ENCODE measurements at places on chromosomes 3 and 15.

DNA sequence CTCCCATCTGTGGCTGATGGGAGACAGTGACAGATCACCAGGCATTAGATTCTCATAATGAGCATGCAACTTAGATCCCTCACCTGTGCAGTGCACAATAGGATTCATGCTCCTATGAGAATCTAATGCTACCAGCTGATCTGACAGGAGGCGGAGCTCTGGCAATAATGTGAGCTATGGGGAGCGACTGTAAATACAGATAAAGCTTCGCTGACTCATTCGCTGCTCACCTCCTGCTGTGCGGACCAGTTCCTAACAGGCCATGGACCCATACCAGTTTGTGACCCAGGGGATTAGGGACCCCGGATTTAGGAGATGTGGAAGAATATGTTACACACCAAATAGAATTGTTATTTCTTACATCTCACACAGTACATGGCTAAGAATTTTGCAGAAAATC is 6.7 kb downstream of the ARGFX start:
- no peak for DNase-seq

GRCh38 chr3:9730657-9731205 is 804 bp upstream of the BRPF1 start:
- DNase-seq = no peak

DNA sequence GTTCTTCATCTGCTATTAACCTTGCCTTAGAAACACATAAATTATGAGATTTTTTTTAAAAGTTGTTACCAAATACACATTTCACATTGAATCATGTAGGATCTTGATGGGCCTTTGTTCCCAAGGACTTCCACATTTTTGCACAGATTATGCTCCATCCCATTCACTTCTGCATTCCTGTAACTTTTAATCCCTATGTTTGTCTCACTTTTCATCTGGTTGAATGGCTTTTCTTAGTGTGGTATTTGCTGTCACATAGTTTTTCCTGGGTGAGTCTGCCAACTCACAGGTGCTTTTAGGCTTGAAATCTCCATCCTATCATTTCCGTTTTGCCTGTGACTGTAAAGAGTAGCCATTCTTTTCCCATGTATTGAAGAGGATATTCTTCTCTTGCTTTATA is 297.2 kb upstream of the TPRG1 start:
- no peak for DNase-seq

DNA sequence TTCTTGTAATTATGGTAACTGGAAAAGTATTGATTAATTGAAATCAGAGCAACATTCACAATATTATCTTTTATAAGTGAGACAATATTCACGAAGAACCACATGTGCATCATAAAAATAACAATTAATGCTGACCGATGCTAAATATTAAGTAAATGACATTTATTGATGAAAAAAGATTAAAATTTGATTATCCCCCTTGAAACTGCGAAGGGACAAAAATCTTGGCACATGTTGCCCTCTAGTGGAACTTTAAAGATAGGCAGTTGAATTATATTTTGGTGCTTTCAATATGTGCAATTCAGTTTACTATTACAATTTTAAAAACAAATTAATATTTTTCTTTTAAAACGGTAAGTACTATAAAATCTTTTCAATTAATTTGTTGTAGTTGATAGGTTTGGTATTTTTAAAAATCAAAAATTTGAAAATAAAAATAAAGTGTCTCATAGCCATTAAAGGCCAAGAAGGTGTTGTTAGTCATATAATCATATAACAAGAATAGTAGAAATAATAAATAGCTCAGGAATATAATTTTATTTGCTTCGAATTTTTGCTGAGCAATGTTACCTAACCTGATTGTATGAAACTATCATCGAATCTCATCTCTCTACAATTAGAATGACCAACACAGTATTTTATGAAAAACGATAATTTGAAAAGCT is 270.2 kb downstream of the ROBO1 start:
- DNase-seq = no peak

DNA sequence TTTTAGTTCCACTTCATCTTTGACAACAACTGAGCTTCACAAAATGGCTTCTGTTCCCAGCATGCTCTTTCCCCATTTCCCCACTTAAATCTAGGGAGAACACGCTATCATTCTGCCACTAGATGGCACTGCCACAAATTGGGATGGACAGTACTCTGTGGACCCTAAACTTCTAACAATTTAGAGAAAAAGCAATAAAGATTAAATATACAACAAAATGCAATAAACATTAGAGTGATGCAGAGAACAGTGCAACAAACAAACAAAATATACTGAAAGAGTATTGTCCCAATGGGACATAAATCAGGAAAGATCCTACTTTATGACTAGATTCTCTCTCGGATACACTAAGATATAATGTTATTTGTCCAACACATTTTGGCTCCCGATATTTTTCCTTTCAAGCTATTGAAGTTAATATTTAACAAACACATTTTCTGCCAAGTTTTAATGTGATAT is 169.7 kb upstream of the TMCO5A start:
- no peak for DNase-seq

DNA sequence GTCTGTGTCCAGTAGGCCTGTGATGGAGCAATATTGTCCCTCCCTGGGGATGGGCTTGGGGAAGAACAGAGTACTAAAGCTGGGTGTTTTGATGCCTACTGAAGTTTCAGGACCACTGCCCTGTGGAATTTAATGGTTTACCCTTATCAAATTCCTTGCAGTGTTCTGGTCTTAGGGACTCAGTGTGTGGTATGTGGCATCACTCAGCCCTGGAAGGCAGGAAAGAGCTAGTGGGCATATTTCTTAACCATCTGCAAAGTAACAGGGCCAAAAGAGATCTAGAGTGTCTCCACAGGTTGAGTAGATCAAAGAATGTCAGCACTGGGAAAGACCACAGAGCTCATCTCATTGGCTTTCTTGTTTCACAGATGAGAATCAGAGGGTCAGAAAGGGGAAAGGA is 11.8 kb upstream of the SCN10A start:
- no peak for DNase-seq

DNA sequence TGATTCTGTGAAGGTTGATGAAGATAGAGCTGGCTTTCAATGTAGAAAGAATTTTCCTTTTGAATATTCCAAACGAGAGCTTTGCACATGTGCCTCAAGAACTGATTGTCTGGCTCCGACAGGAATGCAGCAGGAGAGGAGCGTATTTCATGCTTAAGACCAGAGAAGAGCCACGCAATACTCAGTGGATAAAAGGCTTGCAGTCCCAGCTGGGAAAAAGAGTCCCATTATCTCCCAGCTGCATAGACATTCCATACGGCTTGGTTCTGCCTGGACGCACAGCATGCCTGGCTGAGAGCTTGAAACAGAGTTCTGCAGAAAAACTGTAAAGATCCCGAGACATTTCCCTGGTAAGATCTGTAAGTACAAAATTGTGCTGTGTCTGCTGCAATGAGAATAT is at the start of gene CNTN6:
Gene CNTN6, plus strand, starts transcription at position 254 of the 400 bp plus-strand sequence. CDS start 54,985 bp downstream, outside the sequence.
- DNase-seq = no peak

GRCh38 chr3:15531346-15531745 is 9.8 kb upstream of the COLQ start:
- DNase-seq = no peak

DNA sequence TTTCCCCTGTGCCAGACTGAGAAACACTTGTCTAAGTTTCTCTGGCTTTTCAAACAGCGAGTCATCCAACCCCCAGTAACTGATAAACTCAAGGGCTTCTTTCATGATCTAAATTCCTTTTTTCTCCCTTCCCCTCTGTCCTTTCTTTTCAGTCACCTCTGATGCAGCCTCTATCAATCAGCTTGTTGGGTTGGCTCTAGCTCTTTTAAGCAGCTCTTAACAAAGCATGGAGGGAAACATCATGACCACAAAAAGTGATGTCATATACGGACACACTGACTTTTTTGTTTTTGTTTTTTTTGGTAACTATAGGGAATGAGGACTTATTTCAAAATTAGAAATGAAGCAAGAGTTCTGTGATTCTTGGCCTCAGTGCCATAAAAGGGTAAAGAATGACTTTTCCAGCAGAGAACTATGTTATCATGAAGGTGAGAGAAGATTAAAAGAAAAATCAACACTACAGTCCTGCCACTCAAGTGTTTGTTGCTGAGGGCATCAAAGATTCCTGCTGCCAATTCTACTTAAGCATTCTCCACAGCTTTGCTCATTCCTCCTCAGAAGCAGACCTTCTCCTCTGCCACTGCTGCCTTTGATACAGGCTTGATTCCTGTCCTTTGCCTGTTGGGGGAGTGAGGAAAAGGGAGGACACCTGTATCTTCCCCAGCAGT is 457.0 kb upstream of the ONECUT1 start:
- DNase-seq = no peak

DNA sequence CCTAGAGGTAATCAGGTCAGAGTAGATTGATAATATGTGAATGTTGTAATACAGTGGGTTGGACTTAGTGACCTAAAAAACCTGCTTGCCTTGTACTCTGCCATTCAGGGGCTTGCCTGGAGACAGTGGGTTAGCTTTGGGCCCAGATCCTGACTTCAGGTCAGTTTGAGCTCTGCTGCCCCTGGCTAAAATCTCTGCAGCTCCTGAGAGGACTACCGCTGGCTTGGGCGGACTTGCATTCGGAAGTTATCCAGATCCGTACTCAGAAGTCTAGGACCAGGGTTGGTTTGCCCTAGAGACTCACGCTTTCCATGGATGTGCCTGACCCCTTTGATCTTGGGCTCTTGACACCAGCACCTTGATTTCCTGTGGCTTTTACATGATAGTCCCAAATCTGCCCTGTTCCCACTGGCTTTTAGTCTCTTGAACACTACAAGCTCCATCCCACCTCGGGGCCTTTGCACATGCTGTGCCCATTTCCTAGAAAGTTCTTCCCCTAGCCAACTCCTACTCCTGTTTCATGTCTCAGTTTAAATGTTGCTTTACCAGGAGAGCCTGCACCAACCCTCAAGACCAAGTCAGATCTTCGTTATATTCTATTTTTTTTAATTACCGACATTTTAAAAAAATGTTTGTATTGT is 5.9 kb downstream of the ACSBG1 start:
- DNase-seq = no peak

DNA sequence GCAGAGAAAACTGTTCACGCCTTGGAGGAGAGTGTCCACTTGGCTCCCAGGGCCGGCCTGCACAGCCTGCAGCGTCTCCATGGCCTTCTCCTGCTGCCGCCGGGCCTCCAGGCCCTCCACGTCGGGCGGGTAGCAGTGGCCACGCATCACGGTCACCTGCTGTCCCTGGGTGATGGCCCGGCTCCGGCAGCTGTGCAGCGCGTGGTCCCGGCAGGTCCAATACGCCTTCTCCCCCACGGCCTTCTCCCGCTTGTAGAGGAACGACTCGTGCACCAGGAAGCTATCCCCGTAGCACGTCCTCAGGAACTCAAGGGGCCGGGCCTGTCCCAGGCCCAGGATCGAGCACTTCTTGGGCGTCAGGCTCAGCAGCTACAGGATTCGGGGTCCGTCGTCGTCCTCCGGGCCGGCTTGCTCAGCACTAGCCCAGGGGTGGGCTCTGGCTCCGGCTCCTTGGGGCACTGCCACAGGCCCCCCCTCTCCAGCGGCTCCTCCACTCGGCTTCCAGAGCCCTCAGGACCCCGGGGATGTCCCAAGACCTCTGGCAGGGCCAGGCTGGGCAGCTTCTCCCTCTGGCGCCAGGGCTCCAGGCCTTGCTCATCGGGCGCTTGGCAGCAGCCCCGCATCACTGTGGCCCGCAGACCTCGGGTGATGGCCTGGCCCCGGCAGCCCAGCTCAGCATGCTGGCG is 83.6 kb upstream of the FXR1 start:
- DNase-seq = no peak

DNA sequence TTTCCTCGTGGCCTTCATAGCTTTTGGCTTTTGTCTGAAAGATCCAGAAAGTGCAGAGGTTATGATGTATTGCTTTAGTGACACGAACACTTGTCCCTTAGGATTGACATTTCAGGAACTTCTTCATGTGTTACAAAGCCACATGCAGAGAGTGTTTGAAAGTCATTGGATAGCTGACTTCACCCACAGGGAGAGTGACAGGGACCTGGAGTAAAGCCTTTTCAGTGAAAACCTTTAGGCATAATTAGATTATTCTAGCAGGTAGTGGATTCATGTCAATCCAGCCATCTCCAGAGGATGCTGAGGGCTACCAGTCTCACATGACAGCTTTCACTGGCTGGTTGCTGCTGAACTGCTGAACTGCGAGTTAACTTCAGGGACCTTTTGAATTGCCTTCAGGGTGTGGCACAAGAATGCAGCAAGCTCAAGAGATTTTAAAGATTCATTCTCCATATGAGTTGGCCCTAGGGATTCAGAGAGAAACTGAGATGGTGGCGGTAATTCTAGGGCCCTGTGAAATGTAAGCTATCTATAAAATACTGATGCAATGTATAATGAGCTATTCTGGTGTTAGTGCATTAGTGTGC is 267.0 kb upstream of the GOLIM4 start:
- no peak for DNase-seq

DNA sequence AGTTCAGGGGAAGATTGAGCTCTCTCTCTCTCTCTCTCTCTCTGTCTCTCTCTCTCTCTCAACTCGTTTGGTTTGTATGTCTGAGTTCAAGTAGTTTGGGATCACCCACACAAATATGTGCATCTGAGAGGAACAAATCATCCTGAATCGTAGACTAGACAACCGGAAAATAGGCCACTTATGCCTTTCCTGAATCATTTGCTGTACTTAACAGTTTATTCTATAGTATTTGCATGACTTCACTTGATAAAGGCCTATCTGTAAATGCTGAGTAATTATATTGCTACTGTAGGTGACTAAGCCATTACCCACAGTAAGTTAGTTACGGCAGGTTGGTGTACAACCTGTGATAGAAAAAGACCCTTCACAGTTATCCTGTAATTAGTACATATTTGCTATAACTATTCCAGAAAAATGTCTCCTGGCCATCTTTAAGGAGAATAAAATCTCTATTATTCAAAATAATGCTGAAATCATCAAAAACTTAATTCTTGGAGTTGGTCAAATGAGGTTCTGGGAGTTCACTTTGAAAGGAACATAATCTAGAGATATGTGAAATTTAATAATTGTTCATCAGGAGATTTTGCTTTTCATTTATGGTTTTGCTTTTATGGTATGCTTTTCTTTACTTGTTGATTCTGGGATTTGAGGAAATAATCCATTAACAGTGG is 31.1 kb downstream of the OXSM start:
- DNase-seq = no peak

DNA sequence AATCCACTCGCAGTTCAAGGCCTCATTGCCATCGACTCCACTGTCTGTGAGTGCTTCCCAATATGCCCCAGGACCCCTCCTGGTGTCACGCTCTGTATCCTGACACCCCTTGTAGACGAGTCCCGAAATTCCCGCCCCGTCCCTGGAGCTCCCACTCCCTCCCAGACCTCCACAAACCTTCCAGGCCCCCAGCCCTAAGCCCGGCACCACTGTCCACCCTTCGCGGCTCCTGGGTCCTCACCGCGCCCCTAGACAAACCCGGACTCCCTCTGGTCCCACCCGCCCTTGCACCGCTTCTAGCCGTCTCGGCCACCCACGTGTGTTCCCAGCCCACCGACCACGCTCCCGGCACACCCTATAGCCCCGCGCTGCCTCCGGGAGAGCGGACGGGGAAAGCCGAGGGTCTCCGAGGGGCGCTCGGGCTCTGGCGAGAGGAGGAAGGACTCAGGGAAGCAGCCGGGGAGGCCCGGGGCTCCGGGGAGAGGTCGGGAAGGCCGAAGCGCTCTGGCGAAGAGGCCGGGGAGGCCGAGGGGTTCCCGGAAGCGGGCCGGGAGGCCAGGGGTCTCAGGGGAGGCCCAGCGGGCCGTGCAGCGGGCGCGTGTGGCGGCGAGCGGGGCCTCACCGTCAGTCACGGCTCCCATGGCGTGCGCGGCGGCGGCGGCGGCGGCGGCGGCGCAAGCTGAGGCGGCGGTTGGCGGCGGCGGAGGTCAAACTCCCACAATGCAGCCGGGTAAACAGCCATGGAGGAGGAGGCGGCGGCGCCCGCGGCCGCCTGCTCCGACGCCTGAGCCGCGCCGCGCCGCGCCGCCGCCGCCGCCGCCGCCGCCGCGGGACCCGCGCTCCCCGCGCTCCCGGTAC is at the start of the genes ATXN7 and THOC7:
Gene ATXN7, plus strand, starts transcription at position 718 of the 858 bp plus-strand sequence. CDS start 48,732 bp downstream, outside the sequence.
Gene THOC7, minus strand, starts transcription at position 656 of the 858 bp plus-strand sequence. Its CDS starts 15 bp downstream, at position 641.
- DNase-seq = peak; percentile 41
